Activated CD8-positive, alpha-beta memory T cell treated with anti-CD3 and anti-CD28 coated beads, Interleukin-2, amount 50 U/mL, for 4 hours (primary cell): ENCODE measurements at places on chromosomes 3 and 15.

GRCh38 chr3:60552581-60552980 is 698.7 kb downstream of the FHIT start:
- DNase-seq, result no peak

DNA sequence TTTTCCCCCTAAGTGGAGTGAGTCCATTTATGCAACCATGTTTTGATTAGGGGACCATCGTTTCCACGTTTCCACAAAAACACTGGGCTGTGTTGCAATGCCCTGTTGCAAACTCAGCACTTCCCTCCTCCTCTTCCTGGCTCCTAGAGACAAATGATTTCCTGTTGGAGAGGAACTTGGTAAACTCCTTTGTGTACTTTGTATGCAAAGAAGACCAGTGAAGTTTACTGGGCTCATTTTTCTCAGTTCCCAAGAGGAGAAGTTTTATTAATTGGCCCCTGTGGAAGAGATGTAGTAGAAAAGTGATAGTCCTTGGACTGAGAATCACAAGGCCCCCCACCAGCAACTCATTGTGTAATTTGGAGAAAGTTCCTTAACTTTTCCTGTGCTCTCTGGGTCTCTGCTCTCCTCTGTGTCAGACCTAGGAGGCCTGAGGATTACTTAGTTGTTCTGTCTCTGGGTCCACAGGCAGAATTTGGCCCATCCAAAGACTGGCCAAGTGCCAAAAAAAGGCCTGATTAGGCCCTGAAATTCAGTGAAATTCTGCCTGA is 95.0 kb downstream of the ATG7 start:
- DNase-seq, result no peak

DNA sequence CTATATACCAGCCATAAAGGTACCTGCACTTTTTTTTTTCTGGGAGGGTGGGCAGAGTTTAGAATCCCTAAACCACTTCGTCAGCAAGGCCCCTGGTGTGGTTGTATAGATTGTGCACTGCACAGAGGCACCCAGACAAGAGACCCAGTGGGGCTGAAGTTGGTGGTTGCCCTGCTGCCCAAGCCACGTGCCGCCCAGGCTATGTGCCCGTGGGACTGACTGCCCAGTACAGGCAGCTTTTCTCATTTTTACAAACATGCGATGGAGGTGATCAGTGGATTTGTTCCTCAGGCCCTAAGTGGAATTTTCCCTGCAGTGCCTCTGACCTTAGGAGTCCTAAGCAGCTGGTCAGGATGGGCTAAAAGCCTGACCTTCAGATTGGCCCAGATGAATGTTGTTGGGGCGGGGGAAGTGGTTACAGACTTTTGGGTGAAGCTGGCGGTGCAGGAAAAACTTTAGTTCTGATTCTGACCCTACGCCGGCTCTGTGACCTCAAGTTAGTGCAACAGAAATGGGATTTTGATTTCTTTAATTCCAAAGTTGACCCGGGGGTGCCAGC is 34.9 kb upstream of the LIMD1 start:
- no peak for DNase-seq

DNA sequence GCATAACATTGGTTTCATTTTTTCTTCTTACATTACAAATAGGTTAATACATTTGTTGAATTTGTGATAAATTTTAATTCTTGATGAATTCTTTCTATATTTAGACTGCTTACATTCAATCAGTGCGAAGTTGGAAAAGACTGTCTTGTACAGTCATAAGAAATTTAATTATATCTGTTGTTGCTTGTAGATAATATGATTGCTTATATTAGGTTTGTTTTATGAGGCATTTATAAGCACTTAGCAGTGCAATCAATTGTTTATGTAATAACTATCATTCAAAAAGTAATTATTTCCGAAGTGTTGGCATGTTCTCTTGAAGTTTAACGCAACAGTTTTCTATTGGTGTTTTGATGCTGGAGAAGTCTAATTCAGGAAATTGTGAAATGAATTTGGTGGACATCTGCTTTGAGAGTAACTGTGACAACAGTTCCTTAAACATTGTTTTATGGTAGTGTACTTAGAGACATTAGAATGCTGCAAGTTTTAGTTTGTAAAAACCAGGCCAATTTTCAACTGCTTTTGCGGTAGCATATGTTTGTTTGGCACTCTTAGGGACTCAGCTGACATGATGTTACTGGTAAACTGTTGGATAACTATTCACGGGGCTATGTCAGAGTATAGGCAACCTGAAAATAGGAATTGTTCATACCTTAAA is 99.7 kb downstream of the NAALADL2 start:
- no peak for DNase-seq

- no peak for DNase-seq
Measured at GRCh38 chr3:103873021-103873420, 1438.2 kb downstream of the ZPLD1 start.

DNA sequence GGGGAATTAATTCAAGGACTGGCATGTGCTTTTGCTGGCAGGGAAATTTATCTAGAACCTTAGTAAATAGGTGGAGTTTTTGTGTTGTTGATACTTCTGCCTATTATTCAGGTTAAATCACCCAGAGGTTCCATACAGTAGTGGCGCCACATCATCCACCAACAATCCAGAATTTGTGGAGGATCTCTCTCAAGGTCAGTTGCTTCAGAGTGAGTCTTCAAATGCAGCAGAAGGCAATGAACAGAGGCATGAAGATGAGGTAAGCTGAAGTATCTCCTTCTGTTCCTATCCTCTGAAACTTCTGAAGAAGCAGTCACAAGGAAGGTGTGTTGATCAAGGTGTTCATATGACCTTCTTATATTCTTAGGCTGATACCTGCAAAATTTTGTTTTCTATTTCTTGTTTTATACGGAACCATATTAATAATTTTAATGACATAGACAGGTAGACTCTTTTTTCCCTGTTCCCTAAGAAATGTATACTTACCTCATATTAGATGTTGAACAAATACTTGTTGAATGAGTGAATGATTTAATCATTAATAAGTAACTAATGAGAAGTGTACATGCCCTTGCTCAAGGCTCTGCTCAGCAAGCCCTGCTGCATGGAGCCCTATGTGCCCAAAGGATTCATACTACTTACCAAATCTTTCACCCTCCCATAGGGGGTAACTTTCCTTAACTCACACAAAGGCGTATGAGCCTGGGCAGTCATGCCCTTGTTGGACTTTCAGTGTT is 43.6 kb downstream of the HMG20A start:
- no peak for DNase-seq

DNA sequence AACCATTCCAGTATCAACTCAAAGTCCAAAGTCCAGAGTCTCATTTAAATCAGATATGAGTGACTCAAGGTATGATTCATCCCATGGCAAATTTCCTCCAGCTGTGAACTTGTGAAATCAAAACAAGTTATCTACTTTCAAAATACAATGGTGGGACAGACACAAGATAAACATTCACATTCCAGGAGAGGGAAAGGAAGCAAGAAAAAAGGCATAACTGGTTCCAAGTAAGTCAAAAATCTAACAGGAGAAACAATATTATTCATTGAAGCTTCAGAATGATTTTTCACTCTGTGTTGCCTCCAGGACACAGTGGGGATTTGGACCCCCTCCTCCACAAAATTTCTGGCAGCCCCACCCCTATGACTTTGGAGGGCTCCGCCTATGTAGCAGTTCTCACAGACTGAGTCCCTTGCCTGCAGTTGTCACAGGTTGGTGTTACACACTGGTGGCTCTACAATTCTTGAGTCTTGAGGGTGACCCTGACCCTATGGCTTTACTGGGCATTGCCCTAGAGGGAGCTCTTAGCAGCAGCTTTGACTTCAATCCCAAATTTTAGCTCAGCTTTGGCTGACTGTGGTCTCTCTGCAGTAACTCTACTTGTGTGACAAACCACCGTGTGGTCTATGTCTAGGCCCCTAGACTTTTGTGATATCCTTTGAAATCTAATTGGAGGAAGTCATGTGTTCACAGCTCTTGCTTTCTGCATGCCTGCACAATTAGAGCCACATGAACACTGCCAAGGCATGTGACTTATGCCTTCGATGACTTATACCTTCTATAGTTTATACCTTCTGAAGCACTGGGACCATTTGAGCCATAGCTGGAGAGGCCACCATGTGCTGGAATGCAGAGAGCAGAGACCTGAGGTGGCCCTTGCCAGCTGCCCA is 644.2 kb downstream of the GRM7 start:
- DNase-seq, result no peak

DNA sequence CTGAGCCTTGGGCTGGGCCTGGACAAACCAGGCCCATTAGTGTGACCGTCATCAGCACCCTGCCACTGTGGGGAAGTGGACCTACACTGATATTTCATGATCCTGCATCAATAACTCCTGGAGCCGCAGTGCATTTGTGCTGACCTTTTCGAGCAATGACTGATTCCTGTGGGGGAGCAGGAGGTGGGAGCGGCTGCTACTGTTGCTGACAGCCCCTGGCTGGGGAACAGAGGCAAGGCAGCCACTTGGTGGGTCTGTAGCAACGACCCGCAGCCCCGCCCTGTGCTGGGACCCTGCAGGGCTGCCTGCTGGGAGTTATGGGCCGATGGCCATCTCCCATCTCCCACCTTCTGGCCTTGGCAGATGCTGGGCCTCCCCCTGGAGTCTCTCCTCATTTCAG is 42.1 kb downstream of the CCDC33 start:
- DNase-seq, result no peak

- DNase-seq, result no peak
Measured at GRCh38 chr15:62821384-62822131, 221.0 kb upstream of the TPM1 start.

- no peak for DNase-seq
Measured at GRCh38 chr15:74240897-74241614, 4.9 kb downstream of the CCDC33 start.

DNA sequence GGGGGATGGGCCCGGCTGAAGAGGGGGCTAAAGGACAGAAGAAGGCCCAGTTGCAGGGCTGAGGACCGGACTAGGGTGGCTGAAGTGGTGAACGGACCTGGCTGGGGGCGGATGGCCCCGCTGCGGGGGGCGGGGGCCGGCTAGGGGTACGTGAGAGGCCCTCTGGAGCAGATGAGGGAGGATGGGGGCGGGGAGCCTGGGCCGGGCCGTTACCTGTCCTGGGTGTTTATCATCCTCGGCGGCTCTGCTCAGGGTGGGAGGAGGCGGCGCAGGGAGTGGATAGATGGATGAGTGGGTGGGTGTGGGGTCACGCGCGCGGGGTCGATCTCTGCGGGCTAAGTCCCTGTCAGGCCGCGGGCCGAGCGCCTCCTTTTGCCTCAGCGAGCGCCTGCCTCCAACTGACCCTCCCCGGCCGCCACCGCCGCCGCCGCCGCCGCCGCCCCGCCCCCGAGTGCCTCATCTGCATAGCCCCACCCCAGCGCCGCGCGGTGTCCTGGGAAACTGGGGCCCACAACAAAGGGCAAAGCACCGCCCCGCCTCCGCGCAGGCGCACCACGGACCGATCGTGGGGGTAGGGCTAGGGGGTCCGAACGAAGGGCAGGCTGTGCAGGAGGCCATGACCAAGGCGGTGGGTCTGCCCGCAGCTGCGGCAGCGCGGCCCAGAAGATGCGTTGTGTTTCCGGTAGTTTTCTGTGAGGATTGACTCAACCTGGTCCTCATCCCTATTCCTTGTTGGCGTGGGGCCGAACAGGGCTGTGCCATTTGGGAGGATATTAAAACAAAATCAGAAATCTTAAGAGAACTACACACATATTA is 72.4 kb downstream of the RBPMS2 start:
- DNase-seq, result peak; percentile 95

GRCh38 chr3:51777985-51778384 is 1.1 kb downstream of the IQCF6 start:
- no peak for DNase-seq

- DNase-seq, result no peak
Measured at GRCh38 chr3:66342717-66343356, 122.0 kb downstream of the SLC25A26 start.

DNA sequence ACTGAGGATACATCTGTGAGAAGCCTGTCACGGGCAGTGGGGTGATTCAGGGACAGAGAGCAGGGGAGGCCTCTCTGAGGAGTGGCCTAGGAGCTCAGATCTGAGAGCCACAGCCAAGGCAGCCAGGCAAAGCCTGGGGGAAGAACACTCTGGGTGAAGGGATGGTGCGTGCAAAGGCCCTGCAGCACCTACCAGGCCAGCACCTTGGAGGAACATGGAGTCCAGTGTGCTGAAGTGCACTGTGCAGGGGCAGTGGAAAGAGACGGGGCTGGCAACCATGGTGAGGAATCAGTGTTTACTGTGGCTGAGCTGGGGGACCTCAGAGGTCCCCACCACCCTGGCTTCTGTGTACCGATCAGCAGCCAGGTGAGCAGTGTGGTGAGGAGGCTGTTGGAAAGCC is 48.0 kb downstream of the NUP210 start:
- no peak for DNase-seq

DNA sequence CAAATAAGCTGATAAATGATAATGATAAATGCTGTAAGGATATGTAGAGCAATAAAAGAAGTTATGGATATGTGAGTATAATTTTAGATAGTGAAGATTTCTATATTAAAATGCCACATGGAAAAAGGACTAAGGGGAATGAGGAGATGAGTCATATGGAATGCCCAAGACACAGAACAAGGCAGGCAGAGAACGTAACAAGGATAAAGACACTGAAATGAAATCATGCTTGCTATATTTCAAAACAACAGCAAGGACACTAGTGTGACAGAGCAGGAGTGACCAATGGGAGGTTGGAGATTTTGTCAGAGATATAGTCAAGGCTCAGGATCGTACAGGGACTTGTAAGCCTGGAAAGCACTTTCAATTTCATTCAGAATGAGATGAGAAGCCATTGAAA is 621.5 kb upstream of the SEMA6D start:
- DNase-seq, result no peak

DNA sequence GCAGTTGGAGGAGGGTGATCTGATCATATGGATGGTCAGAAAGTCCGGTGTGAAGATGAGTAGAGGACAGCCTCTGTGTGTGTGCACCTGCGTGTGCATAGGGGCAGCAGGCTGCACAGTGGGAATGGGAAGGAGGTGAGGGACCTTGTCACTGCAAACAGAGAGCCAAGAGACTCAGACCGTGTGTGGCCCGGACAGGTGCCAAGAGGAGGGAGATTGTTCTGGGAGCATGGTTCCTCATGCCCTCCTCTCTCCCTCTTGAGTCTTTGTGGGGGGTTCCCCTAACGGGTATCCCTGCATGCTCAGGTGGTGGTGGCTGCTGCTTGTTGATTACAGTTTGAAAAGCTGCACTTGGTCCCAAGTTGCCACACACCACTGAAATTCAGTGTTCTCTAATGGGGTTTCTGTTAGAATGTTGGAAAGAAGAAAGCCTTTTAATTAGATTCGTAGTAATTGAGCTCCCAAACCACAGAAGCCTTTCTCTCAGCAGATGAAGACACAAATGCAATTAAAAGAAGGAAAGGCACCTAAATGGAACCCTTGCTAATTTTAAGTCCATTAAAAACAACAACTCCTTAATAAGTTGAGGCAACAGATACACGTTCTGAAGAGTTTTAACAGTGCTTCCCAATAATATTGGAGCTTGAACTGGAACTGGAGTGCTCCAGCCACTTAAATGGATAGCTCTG is 68.9 kb downstream of the CHRNA7 start:
- DNase-seq, result no peak

DNA sequence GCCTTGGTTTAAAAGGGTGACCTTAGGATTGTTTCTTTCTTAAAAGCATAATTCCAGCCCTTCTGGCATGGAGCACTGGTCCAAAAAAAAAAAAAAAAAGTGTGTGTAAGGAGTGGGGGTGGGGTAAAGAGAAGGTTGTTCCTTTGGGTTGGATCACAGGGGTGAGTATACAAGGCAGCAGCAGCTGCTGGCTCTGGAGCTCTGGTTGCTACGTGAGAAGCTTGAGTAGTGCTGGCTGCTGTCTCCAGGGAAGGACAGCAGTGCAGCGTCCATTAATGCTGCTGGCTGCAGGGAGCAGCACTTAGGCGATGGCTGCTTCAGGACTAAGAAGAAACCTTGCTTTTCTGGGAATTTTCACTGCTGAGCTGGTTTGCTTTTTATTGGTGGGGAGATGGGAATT is 2.3 kb downstream of the SETD5 start:
- DNase-seq, result no peak
